IMR-90 (cell line): ENCODE measurements at places on chromosomes 3 and 15.

DNA sequence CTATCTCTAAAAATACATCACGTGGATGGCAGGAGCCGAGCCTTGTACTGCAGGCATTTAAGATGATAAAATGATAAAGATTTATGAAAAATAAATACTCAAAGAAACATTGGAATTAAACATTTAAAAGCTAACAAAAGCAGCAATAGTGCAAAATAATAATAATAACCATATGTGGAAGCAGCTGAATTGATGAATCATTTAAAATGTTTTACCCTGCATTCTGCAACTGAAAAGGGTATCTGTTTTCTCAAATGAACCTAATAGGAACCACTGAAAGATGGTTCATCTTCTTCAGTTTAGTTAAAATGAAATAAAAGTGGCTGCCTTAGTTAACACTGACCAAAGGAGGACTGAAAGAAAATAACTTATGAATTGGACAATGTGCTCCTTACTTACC is 436.1 kb downstream of the TUSC7 start:
- DNase-seq, result no peak

DNA sequence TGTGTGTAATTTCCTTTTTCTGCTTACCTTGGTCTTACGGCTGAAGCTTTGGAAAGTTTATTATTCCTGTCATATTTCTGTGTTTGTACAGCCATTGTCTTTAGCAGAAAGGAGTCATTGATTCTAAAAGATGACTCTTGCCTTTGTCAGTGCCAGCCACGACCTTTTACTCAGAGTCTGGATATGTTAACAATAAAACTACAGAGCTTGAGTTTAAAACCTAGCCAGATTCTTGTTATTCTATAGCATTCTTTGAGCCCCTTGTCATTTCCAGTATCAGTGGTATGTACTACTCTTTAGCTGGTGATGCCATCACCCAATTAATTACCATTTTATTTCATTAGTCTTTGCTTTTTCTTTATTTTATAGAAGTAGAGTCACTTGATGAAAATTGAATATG is 142.4 kb downstream of the TCF12 start:
- DNase-seq, result peak; percentile 89

- DNase-seq, result no peak
Observed at GRCh38 chr3:52786330-52787215, 8.0 kb upstream of the ITIH3 start.

DNA sequence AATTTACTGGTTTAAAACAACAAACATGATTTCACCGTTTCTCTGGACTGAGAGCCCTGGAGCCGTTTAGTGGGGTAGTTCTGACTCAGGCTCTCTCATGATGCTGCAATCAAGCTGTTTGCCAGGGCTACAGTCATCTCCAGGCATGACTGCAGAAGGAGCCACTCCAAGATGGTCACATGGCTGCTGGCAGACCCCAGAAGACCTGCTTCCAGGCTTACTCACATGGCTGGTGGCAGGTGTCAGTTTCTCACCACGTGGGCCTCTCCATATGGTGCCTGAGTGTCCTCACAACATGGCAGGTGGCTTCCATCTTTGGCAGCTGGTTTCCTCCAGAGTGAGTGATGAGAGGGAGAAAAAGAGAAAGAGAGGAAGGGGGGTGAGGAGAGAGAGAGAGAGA is 378.3 kb upstream of the RGMA start:
- no peak for DNase-seq

GRCh38 chr3:185744997-185745843 is 79.6 kb downstream of the IGF2BP2 start:
- DNase-seq, result peak; percentile 96

DNA sequence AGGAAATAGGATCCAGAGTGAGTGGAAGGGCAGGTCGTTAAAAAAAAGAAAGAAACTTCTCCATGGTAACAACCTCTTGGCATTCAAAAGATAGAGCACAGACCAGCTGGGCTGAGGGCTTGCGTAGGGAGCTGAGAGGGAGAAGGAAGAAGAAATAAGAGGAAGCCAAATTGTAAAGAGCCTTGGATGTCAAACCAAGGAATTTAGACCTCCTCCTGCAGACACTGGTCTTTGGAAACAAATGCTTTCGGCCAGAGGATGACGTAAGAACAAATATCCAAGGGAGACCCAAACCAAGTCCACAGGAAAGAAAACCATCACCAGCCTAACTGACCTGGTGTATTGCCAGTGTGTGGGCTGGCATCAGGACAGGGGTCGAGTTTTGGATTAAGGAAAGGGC is 155.2 kb downstream of the UACA start:
- peak; percentile 44 for DNase-seq
